ENCODE measurements at places on chromosomes 13 and 19.

GRCh38 chr13:89474432-89474831 lies 1803.3 kb downstream of the SLITRK5 start:
- DNase-seq, result no peak

GRCh38 chr13:111551204-111551820 lies 230.9 kb downstream of the TEX29 start:
- no peak for DNase-seq

DNA sequence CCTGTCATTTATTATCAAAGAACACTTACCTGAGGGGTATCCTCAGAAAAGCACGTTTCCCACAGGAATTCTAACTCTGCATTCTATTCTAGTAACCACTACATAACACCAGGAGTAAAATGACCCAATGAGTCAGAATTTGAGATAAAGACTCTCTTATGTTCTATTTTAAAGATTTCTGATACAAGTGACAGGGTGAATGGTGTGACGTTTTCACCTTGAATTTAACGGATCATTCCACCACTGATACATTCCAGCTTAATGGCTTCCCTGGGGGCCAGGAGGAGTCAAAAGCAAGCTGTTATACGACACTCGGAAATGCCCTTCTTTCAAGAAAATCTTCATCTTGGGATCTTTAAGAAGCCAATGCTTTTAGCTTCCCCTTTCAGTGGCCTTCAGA lies 55.2 kb downstream of the SLC7A1 start:
- no peak for DNase-seq

GRCh38 chr19:1453525-1454364 lies 3.8 kb downstream of the APC2 start:
- DNase-seq, result no peak

- DNase-seq, result no peak
These were observed 13.7 kb upstream of the SCEL start for GRCh38 chr13:77521595-77522367.

- no peak for DNase-seq
These were observed 17.4 kb downstream of the ZNF579 start for GRCh38 chr19:55563261-55563690.

GRCh38 chr13:94009701-94010100 lies 469.8 kb downstream of the DCT start:
- DNase-seq, result no peak

GRCh38 chr13:29745704-29746103 lies 104.7 kb downstream of the UBL3 start:
- no peak for DNase-seq

- no peak for DNase-seq
These were observed 327.6 kb upstream of the PCDH9 start for GRCh38 chr13:67557642-67558241.

GRCh38 chr19:11626252-11626651 lies 29.0 kb downstream of the ZNF627 start:
- DNase-seq, result no peak

GRCh38 chr13:79871594-79871993 lies 390.6 kb downstream of the NDFIP2 start:
- no peak for DNase-seq

- peak; percentile 70 for DNase-seq
These were observed 3.4 kb downstream of the DMKN start for GRCh38 chr19:35509861-35510625.

- DNase-seq, result no peak
These were observed 19.9 kb downstream of the LRFN3 start for GRCh38 chr19:35955881-35956634.

DNA sequence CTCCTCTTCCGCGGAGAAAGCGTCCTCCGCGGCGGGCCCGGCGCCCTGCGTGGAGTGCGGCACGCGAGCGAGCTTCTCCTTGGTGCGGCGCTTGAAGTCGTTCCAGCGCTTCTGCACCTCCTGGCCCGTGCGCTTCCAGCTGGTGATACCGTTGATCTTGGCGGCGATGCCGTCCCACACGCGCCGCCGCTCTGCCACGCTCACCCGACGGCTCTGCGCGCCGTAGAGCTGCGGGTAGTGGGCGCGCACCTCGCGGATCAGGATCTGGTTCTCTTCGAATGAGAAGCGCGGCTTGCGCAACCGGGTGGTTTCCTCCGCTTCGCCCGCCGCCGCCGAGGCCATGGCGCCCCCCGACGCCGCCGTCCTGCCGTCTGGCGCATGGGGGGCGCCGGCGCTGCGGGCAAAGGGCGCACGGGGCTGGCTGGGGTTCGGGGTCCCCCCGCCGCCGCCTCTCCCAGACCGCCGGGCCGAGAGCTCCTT lies 941 bp downstream of the MYPOP start:
- DNase-seq, result peak; percentile 55
